ENCODE measurements at places on chromosomes 6 and 20.

DNA sequence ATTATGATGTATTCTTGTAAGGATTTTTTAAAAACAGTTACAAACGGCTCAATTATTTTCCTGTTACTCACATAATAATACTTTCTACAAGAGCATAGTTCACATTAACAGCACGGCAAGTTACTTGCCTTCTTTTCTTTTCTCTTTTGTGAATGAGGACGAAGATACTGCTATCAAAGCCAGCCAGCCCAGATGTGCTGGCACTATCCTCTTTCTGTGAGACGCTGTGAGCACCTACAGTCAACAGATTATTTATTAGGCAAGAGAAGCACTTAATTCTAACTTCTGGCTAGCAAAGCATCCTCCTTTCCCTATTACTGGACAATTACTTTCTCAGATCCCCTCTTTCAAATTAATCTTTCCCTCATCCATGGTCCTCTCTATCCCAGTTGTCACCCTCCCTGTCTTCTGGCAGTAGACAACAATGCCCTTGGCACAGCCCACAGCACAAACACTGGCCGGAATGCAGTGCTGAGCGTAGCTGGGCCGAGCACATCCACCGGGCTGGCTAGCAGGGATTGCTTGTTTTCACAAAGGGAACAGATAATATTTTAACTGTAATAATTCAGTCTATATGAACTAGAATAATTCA is 262.1 kb downstream of the FOXC1 start:
- no peaks in the 10 kb centered on the region for H3K27me3 ChIP-seq
- no peak for DNase-seq
- no peaks in the 10 kb centered on the region for H3K36me3 ChIP-seq
- H3K4me1 ChIP-seq = no peaks in the 10 kb centered on the region
- H3K4me3 ChIP-seq = no peak overlapping the region

DNA sequence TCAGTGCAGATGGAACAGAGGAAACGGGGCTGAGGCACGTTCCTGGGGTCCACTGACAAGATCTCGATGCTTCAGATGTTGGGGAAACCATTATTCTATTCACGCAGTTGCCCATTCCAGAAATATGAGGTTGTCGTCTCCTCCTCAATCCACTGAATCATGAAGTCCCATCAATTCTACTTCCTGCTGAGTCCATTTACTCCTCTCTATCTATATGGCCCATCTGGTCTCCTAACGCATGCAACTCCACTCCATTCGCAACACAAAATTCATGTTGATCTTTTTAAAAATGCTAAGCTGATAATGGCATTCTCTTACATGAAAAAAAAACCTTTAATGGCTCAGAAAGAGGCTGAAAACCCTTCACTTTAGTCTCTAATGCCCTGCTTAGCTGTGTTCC is 37.5 kb downstream of the MAP3K5 start:
- no peaks in the 10 kb centered on the region for H3K36me3 ChIP-seq
- H3K27ac ChIP-seq = no peak overlapping the region
- no peak for DNase-seq
- no peak overlapping the region for H3K4me3 ChIP-seq
- H3K4me1 ChIP-seq = peaks cover 74% of the 10 kb centered on the region

- no peak overlapping the region for H3K4me3 ChIP-seq
- H3K27me3 ChIP-seq = peaks cover 33% of the 10 kb centered on the region
- no peaks in the 10 kb centered on the region for H3K4me1 ChIP-seq
- no peaks in the 10 kb centered on the region for H3K36me3 ChIP-seq
- no peak overlapping the region for H3K27ac ChIP-seq
- no peak for DNase-seq
Observed at GRCh38 chr6:167833396-167833763, 6.7 kb downstream of the AFDN start.

DNA sequence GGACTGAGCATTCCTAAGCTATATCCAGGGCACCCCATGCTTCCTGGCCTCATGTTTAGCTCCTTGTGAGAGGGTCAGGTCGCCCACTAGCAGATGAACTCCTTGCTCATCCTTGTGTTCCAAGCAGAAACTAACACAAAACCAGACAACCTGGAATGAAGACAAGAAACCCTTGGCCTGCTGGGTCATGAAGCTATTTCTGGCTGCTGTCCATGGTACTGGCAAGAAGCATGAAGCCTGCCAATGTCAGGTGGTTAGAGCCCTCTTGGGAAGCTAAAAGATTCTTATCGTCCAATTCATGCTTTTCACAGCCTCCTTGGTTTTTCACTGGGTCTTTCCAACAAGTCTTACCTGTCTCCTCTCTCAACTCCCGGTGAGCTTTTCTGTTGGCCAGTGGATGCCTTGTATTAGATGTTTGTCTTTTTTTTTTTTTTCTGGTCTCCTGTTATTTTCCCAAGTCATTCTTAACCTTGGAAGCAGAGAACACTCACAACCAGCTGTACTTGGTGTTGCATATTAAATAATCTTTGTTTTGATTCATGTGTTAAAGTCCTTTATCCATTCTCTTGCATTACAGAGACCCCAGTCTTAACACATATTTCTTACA is 180.3 kb downstream of the ANKRD60 start:
- no peak overlapping the region for H3K27ac ChIP-seq
- H3K27me3 ChIP-seq = peaks cover 2% of the 10 kb centered on the region
- H3K4me1 ChIP-seq = no peaks in the 10 kb centered on the region
- no peaks in the 10 kb centered on the region for H3K36me3 ChIP-seq
- H3K4me3 ChIP-seq = no peak overlapping the region
- no peak for DNase-seq
